ENCODE measurements at places on chromosomes 1 and 21. TPM values are rescaled to one million over a fixed set of nuclear protein-coding genes. Genes with fewer than 3 reads are reported as not detected.

- no peak for DNase-seq
Measured at GRCh38 chr1:54244655-54245054, 44.7 kb downstream of the MRPL37 start.

GRCh38 chr1:31760471-31761470 lies 3.4 kb downstream of the ADGRB2 start:
- no peak for DNase-seq

DNA sequence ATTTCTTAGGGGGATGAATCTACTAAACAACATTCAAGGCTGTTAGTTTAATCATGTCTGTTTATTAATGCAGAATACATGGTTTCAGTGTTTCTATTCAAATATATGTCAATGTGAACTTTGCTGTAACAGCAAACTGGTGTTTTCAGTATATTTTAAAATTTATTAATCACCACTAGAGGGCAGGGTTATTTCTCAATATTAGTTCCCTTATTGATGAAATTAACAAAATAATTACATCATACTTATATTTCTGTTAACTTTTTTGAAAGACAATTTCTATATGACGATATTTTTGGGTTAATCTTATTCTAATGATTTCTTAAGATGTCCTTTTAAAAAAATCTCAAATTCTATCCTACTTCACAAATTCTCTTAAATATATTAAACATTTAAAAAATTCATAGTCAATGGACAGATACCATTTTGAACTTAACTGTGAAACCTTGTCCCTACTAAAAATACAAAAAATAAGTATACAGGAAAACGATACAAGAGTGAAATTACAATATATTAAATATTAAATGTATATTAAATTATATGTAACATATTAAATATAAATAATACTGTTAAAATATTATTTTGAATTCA lies 1034.1 kb upstream of the PRMT6 start:
- DNase-seq, result no peak

DNA sequence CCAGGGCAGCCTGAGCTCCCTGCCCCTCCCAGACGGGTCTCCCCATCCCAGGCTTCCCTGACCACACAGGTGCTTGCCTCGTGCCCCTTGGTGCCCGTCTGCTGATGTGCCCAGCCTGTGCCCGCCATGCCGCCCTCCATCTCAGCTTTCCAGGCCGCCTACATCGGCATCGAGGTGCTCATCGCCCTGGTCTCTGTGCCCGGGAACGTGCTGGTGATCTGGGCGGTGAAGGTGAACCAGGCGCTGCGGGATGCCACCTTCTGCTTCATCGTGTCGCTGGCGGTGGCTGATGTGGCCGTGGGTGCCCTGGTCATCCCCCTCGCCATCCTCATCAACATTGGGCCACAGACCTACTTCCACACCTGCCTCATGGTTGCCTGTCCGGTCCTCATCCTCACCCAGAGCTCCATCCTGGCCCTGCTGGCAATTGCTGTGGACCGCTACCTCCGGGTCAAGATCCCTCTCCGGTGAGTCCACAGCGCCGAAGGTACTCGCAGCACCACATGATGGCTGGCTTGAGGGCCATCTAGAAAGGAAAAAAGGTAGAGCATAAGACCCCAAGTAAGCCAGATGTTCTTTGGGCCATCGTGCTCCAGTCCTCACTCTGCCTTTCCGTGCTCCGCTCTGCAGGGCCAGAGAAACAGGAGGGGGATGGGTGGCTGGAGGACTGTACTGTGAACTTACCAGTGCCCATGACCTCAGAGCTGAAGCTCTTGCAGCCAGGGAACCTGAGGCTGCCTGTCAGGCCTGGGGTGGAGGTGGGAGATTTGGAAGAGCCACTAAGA lies 1.4 kb downstream of the ADORA1 start:
- no peak for DNase-seq

DNA sequence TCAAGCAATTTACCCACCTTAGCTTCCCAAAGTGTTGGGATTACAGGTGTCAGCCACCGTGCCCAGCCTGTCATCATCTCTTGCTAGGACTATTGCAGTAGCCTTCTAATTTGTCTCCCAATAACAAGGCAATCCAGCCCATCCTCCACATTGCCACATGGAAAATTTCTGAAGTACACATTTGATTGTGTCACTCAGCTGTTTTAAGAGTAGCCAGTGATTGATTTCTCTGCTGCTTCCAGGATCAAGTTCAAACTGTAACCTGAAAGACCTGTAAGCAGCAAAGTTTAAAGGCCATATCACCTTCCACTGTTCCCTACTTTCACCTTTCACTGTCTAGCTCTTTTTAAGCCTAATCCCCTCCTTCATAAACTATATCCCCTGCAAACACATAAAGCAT lies 7.8 kb upstream of the ELK4 start:
- no peak for DNase-seq

The CFHR4 gene
- not detected for polyA plus RNA-seq

The FCRL5 gene
- 0.07 TPM for polyA plus RNA-seq

The RNU1-3 gene
- not detected for polyA plus RNA-seq
